HT-29 (cell line): ENCODE measurements at places on chromosomes 2 and 18. TPM values are rescaled to one million over a fixed set of nuclear protein-coding genes. Genes with fewer than 3 reads are reported as not detected.

TMEM37 gene
- total RNA-seq: 0.70 and 2.1 TPM in 2 replicates

WDR54 gene
- 50.8 and 52.3 TPM in 2 replicates for total RNA-seq

RTP5 gene
- total RNA-seq: not detected in 2 replicates

NEU2 gene
- not detected in 2 replicates for total RNA-seq

CFC1 gene
- total RNA-seq: not detected in 2 replicates

ZNF514 gene
- total RNA-seq: 5.4 and 5.6 TPM in 2 replicates

SATB2 gene
- 0.16 and 0.18 TPM in 2 replicates for total RNA-seq

MC5R gene
- 0.47 TPM in 1 of 2 replicates, not detected in the other for total RNA-seq

UGT1A4 gene
- 3.4 and 3.9 TPM in 2 replicates for total RNA-seq

L3MBTL4 gene
- not detected in 2 replicates for total RNA-seq

PROKR1 gene
- total RNA-seq: not detected in 2 replicates

KATNAL2 gene
- 0.23 TPM in 1 of 2 replicates, not detected in the other for total RNA-seq

MSH6 gene
- total RNA-seq: 40.3 and 44.4 TPM in 2 replicates

KIF1A gene
- not detected in 2 replicates for total RNA-seq

DNER gene
- not detected in 2 replicates for total RNA-seq

ELP2 gene
- 42.4 and 75.2 TPM in 2 replicates for total RNA-seq

FHL2 gene
- 56.2 and 56.4 TPM in 2 replicates for total RNA-seq

CD207 gene
- total RNA-seq: not detected in 2 replicates
